ENCODE measurements at places on chromosomes 4 and X. TPM values are rescaled to one million over a fixed set of nuclear protein-coding genes. Genes with fewer than 3 reads are reported as not detected.

The CHM gene
- total RNA-seq, result 22.9 TPM

The SPINK2 gene
- total RNA-seq, result 2.4 TPM

The UGT2B15 gene
- total RNA-seq, result 2.0 TPM

The NR0B1 gene
- not detected for total RNA-seq

The RGN gene
- total RNA-seq, result 4.3 TPM

The CD99L2 gene
- total RNA-seq, result 32.1 TPM

The NUDT11 gene
- 2.6 TPM for total RNA-seq

The NKX1-1 gene
- total RNA-seq, result not detected

The PCDH11X gene
- 1.3 TPM for total RNA-seq

The PPBP gene
- total RNA-seq, result 1.3 TPM

The VEGFC gene
- total RNA-seq, result 11.2 TPM

The ITIH6 gene
- 2.3 TPM for total RNA-seq

The WDR17 gene
- 2.2 TPM for total RNA-seq

Measured in breast epithelium (tissue), 4 donors.